ENCODE measurements at places on chromosomes 12 and 14.

DNA sequence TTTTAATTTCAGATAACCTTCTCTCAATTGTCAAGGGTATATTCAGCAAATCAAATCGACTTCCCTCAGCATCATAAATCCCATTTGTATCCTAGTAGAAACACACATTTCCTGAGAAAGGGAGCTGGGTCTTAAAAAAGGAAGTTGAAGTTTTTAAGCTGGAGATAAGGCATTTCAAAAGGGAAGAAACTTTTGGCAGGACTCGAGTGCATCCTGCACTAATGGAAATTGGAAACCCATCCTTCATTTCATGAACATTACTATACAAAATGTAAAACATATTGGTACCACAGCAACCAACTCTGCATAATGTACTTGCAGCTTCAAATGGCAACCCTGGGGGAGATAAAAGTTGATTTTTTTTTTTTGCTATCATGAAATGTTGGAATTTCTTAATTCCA is 23.7 kb upstream of the TMCC3 start:
- DNase-seq, result no peak

DNA sequence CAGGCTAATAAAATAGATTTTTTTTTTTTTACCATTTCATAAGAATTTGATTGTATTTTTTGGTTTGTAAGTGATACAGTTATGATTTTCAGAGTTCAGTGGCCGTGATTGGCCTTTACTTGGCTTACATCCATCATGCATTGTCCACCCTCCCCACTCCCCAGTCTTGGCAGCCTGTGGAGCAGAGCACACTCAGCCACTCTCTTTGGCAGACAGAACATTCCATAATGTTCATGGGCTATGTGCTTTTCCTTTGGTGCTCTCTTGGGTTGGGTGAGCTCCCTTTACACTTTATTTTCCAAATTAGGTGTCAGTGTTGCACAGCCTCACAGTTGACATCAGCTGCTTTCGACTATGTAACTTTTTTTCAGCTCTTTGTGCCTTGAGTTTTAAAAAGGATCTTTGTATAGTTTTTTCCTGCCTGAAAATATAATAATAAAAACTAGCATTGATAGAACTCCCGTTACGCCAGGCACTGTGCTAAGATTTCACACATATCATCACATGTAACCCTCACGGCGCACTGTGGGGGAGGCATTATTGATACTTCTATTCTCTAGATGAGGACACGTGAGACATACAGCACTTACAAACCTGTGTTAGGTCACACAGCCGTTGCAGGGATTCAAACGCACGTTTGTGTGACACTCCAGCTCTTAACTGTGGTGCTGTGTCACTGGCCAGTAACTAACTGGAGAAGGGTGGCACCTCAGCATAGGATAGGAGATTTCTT is 21.5 kb downstream of the SUDS3 start:
- DNase-seq, result no peak

- no peak for DNase-seq
These were observed 28.7 kb downstream of the TRAF3 start for GRCh38 chr14:102805941-102806340.

DNA sequence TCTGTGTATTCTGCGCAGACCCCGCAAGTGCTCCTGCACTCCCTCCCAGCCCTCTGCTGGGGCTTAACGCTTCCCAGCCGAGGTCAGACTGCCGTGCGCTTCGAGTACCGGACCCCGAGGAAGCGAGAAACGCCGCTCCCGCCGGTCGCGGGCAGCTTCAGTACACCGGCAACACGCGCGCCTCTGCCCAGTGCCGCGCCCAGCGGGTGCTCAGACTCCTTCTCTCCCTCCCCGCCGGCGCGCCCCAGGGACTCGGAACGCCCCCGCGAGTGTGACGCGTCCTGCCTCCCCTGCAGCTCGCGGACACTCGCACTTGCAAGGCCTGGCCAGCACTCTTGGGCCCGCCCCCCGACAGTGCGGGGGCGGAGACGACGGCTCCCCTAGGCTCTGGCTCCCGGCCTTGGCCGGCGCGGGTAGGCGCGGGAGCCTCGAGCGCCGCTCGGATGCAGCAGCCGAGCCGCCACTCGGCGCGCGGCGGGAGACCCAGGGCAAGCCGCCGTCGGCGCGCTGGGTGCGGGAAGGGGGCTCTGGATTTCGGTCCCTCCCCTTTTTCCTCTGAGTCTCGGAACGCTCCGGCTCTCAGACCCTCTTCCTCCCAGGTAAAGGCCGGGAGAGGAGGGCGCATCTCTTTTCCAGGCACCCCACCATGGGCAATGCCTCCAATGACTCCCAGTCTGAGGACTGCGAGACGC is at the start of gene PTGER2:
TSS of gene PTGER2 (plus strand) at position 410 of the 692 bp plus-strand sequence. CDS start at position 647, 237 bp downstream.
- DNase-seq, result no peak

- no peak for DNase-seq
These were observed 424.2 kb downstream of the NOVA1 start for GRCh38 chr14:26173581-26174110.

DNA sequence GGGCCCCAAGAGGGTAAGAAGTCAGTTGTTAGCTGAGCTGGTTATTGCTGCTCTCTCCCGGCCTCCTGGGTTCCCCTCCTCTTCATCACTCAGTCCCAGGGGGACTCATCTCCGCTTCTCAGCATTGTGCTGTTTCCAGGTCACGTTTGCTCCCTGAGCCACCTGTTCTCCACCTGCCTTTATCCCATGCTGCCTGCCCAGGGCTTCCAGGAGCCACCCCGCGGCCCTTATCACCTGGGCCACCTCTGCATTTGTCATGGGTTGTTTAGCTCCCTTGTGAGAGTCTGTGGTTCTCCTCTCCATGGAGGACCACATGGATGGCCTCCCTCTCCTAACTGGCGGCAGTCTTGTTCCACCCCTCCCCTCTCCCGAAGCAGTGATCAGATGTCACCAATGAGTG is 36.0 kb downstream of the SYNDIG1L start:
- DNase-seq, result no peak

DNA sequence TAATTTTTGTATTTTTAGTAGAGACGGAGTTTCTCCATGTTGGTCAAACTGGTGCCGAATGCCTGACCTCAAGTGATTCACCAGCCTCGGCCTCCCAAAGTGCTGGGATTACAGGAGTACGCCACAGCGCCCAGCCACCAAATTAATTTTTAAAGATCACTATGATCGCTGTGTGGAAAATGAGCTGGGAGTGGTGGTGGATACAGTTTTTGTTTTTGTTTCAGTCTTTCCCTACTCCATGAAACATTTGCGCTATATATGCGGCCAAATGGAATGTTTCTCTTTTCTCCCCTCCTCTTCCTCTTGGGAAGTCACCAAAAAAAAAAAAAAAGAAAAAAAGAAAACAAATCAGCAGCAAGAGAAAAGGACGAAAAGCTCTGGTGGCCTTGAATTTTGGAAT is 20.8 kb upstream of the P2RX4 start:
- DNase-seq, result no peak

GRCh38 chr12:114588061-114588460 is 95.9 kb downstream of the TBX3 start:
- DNase-seq, result no peak

- no peak for DNase-seq
These were observed 377.9 kb upstream of the KITLG start for GRCh38 chr12:88958153-88958552.

DNA sequence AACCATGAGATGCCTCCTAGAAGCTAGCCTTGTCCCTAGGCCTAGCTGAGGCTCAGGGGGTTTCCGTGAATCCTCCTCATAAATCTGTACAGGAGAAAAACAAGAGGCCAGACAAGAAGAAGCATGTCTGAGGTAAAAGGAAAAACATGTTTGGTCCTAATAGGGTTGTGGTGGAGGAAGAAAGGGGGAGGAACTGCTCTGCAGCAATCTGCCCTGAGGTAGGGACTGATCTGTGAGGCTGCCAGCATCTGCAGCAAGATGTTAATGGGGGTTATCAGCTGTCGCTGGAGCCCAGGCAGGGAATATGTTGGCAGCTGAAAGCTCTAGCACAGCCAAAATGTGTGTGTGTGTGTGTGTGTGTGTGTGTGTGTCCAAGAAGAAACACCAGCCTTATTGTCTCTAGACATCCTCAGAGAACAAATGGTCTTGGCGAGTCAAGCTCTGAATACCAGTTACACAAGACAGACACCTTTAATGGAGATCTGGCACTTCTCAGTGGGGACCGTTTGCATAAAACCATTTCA is 218.5 kb downstream of the NUAK1 start:
- no peak for DNase-seq

DNA sequence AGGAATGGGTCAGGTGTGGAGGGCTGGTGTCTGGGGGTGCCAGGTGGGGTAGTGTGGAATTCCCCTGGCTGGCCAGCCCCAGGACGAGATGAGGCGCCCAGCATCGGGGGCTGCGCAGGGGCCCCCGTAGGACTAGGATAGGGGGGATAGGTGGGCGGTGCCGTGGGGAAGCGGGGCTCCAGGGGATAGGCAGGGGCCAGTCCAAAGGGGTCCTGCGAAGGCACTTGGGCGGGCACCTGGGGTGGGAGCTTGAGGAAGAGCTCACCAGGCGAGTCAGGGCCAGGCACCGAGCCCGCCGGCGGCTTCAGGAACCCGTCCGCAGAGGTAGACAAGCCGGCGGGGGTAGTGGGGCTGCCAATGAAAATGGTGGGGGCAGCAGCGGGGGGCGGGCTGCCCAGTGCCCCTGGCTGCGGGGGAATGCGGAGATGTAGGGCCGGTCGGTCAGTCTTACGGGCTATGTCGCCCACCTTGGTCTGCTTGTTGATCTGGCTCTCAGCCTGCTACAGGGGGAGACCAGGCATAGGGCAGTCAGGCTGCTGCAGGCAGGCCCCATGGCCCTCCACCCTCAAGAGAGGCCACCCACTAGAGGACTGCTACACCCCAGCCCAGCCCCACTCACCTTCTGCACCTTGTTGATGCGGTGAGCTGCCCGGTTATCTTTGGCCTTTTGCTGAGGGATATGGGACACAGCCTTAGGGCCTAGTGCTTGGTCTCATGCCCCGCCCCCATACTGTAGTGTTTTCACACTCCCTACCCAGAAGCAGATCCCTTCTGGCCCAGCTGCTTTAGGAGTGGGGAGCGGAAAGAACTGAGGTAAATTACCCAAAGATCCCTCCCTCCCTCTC is 19.3 kb downstream of the KMT2D start:
- no peak for DNase-seq

Measured in SIG-M5 (cell line).